ENCODE measurements at places on chromosomes 2 and 18.

- peak; percentile 44 for DNase-seq
These were observed 29.8 kb upstream of the LCLAT1 start for GRCh38 chr2:30417253-30417652.

DNA sequence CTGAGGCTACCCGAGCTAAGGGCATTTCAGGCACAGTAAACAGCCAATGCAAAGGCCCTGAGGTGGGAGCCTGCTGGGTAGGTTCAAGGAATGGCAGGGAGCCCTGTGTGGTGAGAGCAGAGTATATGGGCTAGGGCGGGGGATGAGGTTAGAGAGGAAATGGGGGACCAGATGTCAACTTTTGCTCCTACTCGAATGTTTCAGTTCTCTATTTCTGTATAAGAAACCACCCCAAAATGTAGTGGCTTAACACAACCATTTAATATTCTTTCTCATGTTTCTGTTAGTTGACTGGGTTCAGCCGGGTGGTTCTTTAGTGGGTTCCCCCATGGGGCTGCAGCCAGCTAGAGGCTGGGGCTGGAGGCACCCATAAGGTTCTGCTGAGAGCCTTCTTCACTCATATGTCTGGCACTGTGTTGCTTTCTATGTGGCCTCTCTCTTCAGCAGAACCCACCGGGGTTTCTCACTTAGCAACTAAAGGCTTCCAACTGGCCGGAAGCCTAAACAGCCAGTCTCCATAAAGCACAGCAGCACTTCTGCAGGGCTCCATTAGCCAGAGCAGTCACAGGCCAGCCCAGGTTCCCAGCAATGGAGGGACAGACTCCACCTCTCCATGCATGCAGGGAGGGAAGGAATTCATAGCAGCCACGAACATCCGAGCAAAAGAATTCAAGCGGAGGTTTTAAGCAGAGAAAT is 5.6 kb upstream of the ATOH8 start:
- DNase-seq, result no peak

- no peak for DNase-seq
These were observed 5.8 kb upstream of the CTDSP1 start for GRCh38 chr2:218393750-218394290.

DNA sequence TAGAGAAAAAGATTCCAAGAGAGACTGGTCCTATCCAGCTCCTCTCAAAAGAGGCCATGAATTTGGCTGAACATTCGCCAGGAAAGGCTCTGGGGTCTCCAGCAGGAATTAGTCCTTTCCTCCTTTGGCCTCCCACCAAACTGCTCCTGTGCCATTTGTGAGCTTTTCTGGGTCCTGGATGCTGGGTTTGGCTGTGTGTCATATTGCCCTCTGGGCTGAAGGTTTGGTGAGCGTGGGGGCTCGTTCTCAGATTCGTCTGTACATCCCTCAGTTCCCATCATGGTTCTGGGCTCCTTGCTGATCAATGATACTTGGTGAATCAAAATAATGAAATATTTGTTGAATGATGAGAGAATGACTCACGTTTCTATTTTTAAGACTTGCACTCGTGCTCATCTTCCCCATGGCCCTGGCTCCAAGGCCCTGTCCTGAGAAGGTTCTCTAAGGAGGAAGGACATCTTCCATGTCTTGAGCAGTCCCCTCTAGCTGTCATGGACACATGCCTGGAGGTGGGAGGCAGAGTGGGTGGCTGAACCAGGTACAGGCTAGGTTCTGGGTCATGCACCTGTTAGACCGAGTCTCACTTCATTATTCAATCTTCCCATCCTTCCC is 47.8 kb upstream of the RHOB start:
- DNase-seq, result peak; percentile 37

- DNase-seq, result peak; percentile 75
These were observed 863.2 kb upstream of the CHAC2 start for GRCh38 chr2:52904355-52904891.

Measured in muscle of leg (tissue), 16 donors.